ENCODE measurements at places on chromosomes 11 and 22.

DNA sequence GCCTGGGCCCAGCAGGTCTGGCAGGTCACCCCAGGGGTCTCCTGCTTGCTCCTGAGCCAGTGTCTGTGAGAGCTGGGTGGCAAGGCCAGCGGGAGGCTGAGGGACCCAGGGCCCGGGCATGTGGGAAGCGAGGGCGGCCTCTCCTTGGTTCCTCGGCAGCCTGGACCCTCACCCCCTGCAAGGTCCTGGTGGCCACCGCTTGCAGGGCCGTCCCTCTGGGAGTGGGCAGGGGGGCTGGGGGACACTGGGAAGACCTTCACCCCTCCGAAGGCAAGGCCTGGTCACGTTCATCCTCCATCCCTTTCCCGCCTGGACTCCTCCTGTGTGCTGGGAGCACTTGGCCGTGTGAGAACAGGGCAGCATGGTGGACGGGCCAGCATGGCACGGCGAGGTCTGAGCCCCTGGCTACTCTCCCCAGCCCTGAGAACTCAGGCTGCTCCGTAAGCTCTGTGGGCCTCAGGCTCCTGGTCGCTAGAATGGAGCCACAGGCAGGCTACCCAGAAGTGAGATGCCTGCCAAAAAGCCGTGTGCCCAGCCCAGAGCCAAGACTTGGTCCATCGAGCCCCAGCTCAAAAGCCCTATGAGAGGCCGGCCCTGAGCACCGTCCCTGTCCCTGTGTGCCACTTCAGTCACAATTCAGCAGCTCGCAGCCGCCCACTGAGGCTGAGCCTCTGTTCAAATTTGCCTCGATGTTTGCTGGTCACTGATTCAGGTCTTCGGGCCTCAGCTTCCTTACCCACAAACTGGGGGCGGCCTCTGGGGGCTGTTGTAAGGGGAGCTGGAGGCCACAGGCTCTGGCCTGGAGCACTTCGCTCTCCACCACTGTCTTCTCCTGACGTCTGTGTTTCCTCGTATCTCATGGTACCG, 45.0 kb downstream of the IGLL1 start:
- no peak for DNase-seq

- no peak for DNase-seq
Observed at GRCh38 chr11:18703001-18703763, 4.6 kb downstream of the TMEM86A start.

DNA sequence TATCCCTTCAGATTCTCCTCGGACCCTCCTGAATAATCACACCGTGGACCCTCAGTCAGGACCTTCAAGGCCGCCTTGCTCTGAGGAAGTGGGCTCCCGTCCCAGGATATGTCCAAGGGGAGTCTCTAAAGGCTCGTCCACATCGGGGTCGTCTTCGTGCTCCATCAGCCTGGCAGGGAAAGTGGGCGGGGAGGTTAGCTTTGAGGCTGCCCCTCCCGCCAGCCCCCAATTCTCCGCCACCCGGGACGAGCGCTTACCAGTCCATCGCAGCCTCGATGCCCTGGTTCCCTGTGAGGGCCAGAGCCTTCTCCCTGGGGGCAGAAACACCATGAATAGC, 472 bp downstream of the UBXN1 start:
- DNase-seq: no peak

- no peak for DNase-seq
Observed at GRCh38 chr11:114918286-114918685, 240.0 kb downstream of the NXPE2 start.

GRCh38 chr11:35049859-35050531, 89.0 kb upstream of the CD44 start:
- no peak for DNase-seq

- peak; percentile 35 for DNase-seq
Observed at GRCh38 chr11:128290106-128290840, 297.1 kb downstream of the ETS1 start.

DNA sequence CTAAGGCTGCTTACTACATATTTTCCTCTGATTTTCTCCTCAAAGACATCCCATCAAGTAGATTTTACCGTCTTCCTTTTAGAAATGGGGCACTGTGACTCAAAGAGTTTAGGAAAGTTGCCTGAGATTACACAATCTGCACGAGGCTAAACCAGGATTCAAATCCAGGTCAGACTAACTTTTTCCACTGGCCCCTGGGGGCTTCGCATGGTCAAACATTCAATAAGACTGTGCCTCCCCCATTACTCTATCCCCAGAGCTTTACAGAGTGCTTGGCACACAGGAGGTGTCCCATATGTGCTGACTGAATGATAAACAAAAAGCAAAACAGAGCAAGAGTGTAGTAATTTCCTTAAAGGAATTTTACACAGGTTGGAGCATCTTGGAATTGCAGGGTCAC, 118.1 kb upstream of the TEAD1 start:
- no peak for DNase-seq

DNA sequence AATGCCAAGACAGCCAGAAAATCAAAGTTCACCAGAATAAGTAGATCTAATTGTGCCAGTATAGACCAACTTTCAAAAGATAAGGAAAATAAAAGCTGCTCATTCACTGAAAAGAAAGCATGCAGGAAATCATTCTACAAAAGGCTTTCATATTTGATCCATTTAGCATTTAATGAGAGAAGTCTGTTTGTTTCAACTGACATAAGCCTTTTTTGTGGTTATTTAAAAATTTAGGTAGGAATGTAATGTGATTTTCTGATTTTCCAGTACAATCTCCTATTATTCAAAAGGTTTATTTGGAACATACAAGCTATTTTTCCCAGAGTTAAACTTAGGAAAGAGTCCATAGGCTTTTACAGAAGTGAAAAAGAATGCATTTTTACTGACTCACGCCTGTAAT, 92.7 kb downstream of the SBF2 start:
- no peak for DNase-seq

GRCh38 chr22:33931406-33931805, 11.1 kb upstream of the LARGE1 start:
- no peak for DNase-seq

DNA sequence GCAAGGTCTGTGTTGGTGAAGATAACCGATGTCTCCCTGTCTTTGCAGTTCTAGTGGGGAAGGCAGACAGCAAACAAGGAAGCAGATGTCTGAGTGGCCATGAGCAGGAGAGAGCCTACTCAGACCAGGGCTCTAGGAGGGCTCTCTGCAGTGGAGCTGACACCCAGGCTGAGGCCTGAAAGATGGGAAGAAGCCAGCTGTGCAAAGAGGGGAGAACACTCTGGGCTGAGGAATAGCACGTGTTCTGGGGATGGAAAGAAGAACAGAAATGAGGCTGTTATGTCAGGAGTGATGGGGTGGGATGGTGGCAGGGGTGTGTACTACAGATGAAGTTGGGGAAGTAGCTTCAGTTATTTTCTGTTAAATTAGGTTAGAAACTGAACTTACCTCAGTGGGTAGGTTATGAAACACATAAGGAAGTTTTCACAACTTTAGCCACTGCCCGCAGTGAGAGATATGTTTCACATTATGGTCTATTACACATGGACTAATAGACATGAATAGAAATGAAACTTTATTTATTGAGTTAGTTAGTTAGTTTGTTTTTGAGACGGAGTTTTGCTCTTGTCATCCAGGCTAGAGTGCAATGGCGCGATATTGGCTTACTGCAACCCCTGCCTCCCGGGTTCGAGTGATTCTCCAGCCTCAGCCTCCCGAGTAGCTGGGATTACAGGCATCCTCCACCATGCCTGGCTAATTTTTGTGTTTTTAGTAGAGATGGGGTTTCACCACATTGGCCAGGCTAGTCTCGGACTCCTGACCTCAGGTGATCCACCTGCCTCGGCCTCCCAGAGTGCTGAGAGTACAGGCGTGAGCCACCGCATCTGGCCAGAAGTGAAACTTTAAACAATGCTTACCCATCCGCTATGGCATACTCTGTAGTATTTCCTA, 7.8 kb downstream of the DCPS start:
- no peak for DNase-seq

- DNase-seq: no peak
Observed at GRCh38 chr11:33320814-33321330, 63.7 kb downstream of the HIPK3 start.

DNA sequence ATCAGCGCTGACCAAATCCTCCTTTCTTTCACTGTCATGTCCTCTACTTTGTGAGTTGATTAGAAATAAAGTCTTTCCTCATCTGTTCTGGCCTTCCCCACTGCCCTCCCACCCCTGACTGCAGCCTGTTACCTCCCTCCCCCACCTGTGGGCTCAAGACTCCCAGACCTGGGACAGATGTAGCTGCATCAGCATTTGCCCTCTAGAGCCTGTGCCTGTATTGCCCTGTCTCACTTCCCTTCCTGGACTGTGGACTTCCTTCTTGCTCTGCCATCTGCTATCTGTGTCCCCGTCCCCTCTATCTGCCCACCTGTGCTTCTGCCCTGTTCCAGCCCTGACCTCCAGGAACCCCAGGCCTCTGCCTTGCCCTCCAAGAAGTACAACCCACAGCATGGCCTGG, 122.5 kb downstream of the GALNT18 start:
- no peak for DNase-seq

DNA sequence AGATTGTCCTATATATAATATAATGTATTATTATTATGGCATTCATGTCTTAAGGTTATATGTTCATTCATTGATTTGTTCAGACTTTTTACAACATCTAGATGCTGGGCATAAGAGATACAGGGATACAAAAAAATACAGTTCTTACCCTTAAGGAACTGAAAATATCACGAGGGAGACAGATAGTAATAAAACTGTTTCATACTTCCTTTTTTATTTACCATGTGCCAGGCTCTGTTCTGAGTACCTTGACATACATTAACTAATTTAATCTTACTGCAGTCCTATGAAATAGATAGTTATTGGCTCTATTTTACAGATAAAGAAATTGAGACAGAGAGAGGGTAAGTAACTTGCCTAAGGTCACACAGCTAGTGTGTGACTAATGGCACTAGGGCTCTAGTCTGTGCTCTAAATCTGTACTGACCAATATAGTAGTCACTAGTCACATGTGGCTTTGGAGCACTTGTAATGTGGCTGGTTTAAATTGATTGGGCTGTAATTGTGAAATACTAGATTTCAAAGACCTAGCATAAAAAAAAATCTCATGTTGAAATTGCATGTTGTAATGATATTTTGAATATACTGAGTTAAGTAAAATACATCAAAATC, 21.3 kb downstream of the TRIM44 start:
- no peak for DNase-seq

DNA sequence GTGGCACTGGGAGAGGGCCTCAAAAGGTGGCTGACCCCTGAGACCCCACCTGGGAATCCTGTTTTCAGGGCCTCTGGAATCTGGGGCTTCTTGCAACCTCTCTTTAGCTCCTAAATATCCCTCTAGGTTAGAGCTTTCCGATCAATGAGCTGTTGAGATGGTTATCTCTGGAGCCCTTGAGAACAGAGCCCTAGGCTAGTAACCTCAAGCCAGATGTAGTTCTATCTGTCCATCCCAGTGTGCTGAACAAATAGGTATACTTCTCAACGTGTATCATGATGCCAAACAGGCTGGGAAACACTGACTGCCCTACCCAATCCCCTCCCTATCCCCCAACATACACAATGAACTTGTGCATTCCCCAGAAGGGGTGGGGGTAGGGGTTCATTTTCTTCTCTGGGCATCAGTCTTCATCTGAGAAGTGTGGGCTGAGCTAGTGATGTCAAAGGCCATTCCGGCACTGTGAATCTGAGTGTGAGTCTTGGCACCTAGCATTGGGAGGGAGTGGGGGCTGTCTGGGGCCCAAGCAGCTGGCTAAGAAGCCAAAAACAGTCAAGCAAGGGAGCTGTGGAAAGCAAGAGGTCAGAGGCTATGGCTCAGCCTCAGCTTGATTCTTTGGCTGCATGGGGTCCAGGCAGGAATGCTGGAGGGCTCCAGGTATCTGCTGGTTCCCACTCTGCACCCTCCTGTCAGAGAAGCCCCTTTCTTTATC, 17.3 kb downstream of the CD82 start:
- DNase-seq: no peak

- DNase-seq: no peak
Observed at GRCh38 chr11:111520560-111520959, 6.0 kb downstream of the HOATZ start.

- no peak for DNase-seq
Observed at GRCh38 chr22:49583886-49584505, 243.7 kb downstream of the BRD1 start.

DNA sequence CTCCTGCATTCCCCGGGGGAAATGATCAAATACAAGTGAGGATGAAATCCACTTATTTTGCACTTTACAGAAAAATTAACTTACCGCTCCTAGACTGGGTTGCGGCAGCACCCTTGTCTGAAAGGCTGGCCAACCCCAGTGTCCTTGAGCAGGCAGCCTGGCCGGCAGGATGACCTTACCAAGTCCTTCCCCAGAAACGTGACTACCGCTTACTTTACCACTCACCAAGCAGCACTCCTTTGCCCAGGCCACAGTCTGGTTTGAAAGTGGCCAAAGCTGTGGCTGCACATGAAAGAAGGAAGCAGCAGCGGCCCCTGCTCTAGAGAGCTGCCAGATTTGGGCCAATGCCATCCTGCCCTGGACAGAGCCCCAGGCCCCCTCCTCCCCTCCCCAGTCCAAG, 20.3 kb downstream of the MYH9 start:
- DNase-seq: no peak

DNA sequence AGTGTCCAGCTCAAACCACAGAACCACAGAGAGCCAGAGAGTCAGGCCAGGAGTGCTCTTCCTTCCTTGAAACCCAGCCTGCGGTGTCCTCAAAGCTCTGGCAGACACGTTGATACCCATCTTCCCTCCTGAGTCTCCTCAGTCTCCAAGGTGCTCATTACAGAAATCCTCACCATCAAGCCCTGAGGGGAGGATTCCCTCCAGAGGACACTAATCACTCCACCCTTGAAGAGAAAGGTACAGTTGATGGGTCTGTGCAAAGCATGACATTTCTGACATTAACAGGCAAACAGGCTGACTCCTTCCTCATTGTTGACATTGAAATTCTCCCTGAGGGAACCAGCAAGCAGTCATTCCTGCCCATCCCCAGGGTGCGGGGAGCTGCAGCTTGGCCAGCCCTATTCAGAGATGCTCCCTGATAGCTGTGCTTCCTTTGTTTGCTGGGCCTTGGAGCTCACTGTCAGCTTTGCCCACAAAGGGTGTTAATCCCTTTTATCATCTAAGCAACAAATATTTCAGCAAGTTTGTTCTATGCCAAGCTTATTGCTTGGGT, 101.7 kb upstream of the CSNK2A3 start:
- DNase-seq: no peak

- DNase-seq: no peak
Observed at GRCh38 chr11:24844406-24844805, 347.6 kb downstream of the LUZP2 start.

DNA sequence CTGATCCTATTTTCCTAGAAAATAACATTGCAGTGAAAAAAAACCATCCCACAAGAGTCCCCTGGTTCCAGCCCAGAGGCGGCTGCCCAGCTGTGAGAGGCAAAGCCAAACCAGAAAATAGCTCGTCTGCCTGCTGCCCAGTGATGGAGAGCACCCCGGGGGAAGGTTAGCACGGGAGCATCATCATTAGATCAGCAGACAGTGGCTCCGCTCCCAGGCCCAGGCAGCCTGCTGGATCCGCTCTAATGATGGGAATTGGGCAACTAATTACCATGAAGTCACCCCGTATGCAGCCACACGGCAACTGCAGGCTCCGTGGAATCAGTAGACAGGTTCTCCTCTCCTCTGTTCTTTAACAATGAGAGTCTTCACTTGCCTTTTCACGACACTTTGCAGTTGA, 17.1 kb upstream of the B3GAT1 start:
- no peak for DNase-seq

All from activated T-cell treated with anti-CD3 and anti-CD28 coated beads for 1 hour (primary cell).